Uterus (tissue), 4 donors: ENCODE measurements at places on chromosomes 5 and 9. TPM values are rescaled to one million over a fixed set of nuclear protein-coding genes. Genes with fewer than 3 reads are reported as not detected.

- no peak overlapping the region for H3K27ac ChIP-seq
- no peaks in the 10 kb centered on the region for H3K36me3 ChIP-seq
- H3K4me3 ChIP-seq, result no peak overlapping the region
- peaks cover 7% of the 10 kb centered on the region for H3K4me1 ChIP-seq
Measured at GRCh38 chr9:112299514-112299913, 33.9 kb downstream of the PTBP3 start.

- no peak overlapping the region for H3K4me3 ChIP-seq
- no peaks in the 10 kb centered on the region for H3K36me3 ChIP-seq
- H3K27me3 ChIP-seq, result no peaks in the 10 kb centered on the region
- no peak overlapping the region for H3K27ac ChIP-seq
- no peak for DNase-seq
Measured at GRCh38 chr5:32319926-32320543, 7.3 kb upstream of the MTMR12 start.

DNA sequence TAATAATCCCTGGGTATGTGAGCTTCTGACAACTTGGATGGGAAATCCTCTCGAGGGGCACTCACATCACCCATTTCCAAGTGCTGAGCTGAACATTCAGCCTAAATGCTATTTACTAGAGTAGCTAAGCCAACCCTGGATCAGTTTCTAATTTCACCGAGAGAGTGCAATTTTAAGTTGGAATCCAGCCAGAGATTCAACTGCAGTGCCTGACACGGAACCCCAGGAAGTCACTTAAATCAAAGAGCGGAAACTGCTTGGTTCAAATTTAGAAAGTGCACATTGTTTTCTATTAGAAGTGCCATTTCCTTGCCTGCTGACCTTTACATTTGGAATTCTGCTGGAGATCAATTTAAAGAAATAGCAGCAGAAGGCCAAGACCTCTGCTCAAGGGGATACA lies 8.8 kb downstream of the SPRY4 start:
- no peak overlapping the region for H3K4me3 ChIP-seq
- H3K27me3 ChIP-seq, result no peaks in the 10 kb centered on the region
- no peak overlapping the region for H3K27ac ChIP-seq
- DNase-seq, result no peak
- H3K4me1 ChIP-seq, result no peaks in the 10 kb centered on the region

DNA sequence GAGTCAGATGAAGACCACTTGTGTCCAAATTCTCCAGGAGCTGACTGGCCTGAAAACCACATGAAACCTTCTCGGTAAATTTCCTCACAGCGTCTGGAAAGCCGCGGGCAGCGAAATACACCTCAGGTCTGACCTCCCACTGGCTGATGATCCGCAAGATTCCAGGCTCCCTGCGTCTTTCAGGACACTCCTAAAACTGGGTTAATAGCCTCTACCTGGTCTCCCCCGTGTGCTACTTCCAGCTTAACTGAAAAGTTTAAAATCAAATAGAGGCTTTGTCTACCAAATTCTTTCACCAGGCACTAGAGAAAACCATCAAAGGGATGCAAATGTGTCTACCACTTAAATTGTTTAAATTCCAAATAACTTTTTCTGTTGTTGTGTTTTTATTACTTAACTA lies 312.6 kb downstream of the DRD1 start:
- H3K27me3 ChIP-seq, result no peaks in the 10 kb centered on the region
- H3K36me3 ChIP-seq, result no peaks in the 10 kb centered on the region
- no peaks in the 10 kb centered on the region for H3K4me1 ChIP-seq
- no peak for DNase-seq

DNA sequence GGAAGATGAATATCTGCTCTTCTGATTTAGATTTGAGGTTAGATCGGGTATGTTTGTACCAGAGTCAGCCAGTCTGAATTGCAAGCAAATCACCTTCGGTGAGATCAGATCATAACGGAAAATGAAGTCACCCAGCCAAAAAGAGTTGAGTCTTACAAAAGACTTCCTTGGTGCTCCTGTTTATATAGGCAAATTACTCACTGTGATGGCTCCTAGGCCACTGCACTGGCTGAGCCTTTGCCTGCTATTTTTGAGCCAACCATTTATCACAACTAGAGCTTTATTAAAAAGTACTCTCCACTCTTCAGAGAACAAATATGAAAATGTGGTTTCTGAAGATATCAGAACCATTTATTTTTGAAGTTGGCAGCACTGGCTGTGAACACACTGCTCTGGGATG lies 277.7 kb upstream of the PCSK5 start:
- H3K27me3 ChIP-seq, result no peaks in the 10 kb centered on the region
- H3K4me1 ChIP-seq, result no peaks in the 10 kb centered on the region
- no peak overlapping the region for H3K27ac ChIP-seq

DNA sequence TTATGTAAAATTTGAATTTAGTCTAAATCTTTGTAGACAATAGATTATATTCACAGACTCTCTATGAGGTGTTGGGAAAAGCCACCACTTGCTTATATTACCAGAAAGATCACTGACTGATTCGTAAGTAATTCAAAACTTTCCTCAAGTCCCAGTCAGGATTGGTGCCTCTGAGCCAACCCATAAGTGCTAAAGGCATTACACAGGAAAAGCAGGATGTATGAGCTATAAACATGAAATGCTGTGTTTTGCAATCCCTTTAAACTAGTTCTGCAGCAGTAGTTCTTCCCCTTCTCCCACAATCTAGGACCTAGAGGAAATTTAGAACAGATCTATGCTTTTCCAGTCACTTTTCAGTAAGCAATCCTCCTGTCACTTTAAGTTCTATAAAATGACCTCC lies 48.0 kb downstream of the SHLD3 start:
- H3K4me1 ChIP-seq, result no peaks in the 10 kb centered on the region
- H3K36me3 ChIP-seq, result no peaks in the 10 kb centered on the region
- no peaks in the 10 kb centered on the region for H3K27me3 ChIP-seq

DNA sequence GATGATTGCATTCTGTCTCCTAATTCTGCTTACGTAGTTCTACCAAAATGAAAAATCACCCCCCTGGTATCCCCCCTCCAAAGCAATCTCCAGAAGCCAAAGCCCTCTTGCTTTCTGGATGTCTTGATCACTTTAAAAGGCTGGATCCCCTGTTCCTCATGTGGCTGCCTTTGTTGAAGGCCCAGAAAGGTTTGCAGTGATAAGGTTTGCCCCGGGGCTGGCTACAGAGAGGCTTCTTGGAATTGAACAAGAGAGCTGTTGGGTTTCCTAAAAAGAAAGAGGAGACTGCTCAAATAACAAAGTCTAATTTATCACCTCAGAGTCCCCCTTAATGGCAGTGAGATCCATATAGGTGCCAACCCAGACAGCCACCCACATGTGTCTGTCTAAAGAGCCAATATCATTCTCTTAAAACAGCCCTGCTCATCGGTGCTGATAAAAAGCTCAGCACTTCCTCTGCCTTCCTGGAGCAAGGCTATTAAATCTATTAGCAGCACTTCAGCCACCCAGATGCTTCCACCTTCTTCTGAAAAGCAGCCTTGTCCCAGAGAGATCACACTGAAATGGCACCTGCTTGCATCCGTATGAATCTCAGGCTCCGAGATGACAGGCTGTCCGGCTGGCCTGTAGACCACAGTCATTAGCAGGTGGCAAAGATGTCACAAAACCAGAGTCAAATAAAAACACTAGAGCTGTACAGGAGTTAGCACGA lies 70.9 kb downstream of the TEX10 start:
- H3K27me3 ChIP-seq, result no peaks in the 10 kb centered on the region
- no peaks in the 10 kb centered on the region for H3K36me3 ChIP-seq

DNA sequence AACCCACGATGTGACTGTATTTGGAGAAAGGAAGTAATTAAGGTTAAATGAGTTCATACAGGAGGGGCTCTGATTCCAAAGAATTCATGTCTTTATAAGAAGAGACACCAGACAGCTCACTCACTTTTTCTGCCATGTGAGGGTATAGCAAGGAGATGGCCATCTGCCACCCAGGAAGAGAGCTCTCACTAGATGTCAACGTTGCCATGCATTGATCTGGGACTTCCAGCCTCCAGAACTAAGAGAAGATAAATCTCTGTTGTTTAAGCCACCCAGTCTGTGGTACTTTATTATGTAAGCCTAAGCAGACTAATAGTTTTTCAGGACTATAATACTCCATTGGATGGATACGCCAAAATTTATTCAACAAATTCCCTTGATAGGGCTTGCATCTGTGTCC lies 89.8 kb upstream of the RAD23B start:
- no peaks in the 10 kb centered on the region for H3K36me3 ChIP-seq
- H3K4me3 ChIP-seq, result no peak overlapping the region
- H3K4me1 ChIP-seq, result no peaks in the 10 kb centered on the region
- H3K27me3 ChIP-seq, result no peaks in the 10 kb centered on the region
- no peak for DNase-seq
- H3K27ac ChIP-seq, result no peak overlapping the region

DNA sequence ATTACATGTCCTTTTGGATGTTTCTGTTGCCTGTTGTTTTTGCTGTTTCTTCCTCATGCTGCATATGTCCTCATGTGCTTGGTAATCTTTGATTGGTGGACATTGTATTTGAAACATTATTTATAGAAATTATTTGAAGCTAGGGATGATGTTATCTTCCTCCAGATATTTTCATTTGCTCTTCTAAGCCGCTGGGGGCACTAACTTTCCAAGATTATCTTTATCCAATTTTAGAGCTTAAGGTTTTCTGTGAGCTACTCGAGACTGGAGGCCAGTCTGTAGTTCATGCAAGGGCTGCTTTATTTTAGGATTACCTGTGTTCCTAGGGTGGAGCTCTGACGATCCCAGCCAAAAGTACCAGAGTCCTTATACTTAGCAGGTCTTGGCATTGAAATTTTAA lies 40.9 kb downstream of the STX17 start:
- H3K4me1 ChIP-seq, result no peaks in the 10 kb centered on the region
- no peaks in the 10 kb centered on the region for H3K27me3 ChIP-seq
- H3K4me3 ChIP-seq, result no peak overlapping the region
- H3K27ac ChIP-seq, result no peak overlapping the region
- no peak for DNase-seq

SLC4A9 gene
- total RNA-seq, result not detected
